ENCODE measurements at places on chromosomes 1 and 21.

- DNase-seq = no peak
Observed at GRCh38 chr1:3471356-3472087, 17.1 kb downstream of the ARHGEF16 start.

DNA sequence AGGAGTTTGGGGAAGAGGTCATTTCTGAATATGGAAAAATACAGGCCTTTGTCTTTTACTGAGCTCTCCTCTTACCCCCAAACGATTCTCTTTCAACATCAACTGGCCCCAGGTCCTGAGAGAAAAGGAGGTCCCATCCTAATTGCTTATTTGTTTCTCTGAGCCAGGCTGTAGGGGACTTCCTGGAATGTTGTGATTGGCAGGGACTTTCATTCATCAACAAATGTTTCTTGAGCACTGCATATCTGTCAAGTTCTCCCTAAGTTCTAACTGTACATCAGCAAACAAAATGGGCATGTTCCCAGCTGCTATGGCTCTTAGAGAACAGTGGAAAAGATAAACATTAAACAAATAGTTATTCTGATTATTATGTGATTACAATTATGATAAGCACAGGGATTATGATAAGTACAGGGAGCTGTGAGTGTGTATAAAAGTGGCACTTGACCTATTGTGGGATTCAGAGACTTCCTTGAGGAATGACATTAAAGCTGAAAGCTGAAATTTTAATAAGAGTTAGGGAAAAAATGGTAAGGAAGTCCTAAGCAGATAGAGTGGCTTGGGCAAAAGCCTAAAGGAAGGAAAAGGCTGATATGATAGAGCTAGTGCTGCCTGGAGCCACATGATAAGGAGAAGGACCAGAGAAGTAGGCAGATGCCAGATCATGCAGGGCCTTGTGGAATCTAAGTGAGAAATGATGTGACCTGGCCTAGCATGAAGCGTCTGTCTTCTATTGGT is 11.6 kb downstream of the GPX7 start:
- DNase-seq = no peak

- no peak for DNase-seq
Observed at GRCh38 chr1:52444463-52444862, 40.1 kb downstream of the PRPF38A start.

DNA sequence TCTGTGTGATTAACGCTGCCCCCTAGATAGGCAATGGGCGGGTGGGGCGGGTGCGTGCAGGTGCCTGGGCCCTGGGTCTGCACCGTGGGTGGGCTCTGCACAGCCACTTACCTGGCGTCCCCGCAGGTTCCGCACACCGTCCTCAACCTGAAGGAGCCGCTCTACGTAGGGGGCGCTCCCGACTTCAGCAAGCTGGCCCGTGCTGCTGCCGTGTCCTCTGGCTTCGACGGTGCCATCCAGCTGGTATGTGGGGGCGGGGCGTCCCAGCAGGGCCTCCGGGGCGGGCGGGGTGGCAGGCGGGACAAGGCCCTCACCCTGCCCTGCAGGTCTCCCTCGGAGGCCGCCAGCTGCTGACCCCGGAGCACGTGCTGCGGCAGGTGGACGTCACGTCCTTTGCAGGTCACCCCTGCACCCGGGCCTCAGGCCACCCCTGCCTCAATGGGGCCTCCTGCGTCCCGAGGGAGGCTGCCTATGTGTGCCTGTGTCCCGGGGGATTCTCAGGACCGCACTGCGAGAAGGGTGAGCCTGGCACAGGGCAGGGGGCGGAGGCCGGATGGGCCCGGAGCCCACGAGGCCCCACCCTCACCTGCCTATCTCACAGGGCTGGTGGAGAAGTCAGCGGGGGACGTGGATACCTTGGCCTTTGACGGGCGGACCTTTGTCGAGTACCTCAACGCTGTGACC is 22.8 kb downstream of the RNF223 start:
- no peak for DNase-seq

DNA sequence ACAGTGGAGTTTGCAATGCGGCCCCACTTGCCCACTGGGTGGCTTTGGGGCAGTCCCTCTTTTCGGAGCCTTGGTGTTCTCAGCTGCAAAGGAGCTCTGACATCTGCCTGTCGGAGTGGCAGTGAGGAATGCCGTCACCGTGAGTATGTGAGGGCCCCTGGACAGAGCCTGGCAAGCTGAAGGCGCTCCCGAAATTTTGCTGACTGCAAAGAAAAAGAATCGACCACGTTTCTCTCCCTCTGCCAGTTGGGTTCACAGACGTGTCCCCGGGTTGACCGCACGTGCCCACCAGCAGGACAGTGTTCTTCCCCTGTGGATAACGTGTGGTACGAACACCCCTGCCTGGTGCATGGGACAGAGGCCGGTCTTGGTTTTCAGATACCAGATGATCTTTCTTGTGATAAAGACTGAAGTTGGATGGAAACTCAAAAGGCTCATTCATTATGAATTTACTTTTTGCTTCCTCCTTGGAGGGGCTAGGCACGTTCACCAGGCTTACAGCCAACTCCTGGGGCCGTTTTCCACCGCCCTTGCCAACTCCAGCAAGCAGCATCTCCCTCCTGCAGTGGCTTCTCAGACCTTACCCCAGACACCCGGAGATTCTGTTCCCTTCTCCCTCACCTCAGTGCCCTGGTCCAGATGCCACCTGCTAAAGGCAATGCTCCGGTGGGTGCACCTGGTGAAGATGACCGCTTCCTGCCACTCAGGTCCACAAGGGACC is 29.7 kb downstream of the ECE1 start:
- DNase-seq = no peak

- DNase-seq = no peak
Observed at GRCh38 chr21:45104560-45104959, 30.2 kb downstream of the ADARB1 start.

DNA sequence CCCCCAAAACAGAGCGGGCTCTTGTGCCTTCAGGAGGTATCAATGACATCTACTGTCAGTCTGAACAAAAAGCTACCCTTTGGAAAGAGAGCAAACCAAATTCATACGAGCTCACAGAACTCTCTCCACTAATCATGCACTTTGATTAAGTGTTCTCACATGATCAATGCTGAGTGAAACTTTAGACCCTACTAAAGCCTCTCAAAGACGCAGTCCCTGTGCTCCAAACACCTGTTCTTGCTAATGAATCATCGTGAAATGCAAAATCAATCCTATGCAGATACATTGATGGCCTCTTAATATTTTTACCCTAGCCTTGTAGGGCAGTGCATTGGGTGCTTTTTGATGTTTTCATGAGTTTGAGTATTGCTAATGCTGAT is 113.4 kb downstream of the ZBTB18 start:
- DNase-seq = no peak

DNA sequence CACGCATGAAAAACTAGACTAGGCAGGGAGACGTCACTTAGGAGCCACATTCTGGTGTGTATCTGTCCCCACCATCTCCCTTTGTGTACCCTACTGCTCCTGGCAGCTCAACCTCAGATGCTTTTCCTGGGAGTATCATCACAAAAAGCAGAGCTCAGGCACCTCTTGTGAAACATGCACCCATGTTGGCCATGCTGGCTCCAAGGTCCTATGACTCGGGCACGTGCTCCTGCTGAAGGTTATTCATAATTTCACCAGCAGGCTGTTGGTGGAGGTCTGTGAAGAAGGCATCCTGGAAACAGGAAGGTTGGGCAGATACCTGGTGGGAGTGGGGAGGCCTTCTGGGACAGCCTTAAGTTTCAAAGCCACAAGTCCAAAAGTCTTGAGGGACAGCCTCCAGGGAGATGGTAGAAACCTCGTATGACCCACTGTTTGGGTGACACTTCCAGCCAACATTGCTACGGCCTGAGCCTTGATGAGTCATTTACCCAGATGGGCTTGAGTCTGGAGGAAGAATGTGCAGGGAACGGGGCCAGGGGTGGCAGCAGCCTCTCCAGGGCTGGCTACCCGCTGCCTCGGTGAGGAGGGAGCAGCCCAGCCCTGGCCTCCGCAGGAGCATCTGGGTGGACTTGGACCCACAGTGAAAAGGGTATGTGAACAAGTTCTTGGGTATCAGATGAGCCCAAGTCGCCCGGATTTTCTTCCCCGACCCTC is 75.8 kb downstream of the PGBD5 start:
- DNase-seq = no peak

- no peak for DNase-seq
Observed at GRCh38 chr1:244836135-244836521, 670 bp downstream of the COX20 start.

- DNase-seq = no peak
Observed at GRCh38 chr1:96772349-96772748, 50.8 kb downstream of the PTBP2 start.

DNA sequence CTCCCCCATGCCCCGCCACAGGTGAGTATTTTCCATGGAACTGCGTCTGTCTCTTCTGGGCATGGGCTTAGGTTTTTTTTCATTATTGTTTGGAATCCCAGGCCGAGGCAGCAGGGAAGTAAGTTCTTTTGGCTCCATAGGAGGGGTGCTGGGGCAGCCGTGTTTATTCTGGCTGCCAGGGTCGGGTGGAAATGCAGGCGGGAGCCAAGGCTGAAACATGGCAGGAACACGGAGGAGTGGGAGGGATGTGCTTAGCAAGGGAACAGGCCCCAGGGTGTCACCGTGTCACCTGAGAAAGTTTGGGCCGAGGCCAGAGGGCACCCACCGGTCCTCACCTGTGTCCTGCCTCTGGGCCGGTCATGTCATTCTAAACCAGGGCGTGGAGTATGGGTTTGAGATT is 4.5 kb upstream of the DHRS3 start:
- DNase-seq = no peak

- DNase-seq = no peak
Observed at GRCh38 chr21:46448108-46448507, 10.6 kb upstream of the DIP2A start.

Data from CD4-positive, alpha-beta memory T cell (primary cell).